ENCODE measurements at places on chromosomes 1 and 21.

DNA sequence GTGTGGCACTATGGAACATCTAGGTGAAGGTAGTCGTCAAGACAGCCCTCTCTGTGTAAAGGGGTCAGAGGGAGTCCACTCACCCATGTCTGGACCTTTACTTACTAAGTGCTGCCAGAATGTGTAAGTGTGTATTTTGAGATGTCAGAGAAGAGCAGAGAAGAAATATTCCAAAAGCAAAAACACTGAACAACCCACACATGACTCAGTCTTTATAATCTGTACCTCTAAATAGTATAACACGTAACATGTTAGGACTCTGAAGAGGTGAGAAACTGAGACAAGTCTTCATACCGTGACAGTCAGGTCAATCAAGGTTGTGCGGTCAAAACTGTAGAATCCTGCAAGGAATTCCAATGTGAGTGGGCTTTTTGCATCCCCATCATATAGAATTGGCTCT is 555.2 kb downstream of the LMO4 start:
- DNase-seq = no peak

DNA sequence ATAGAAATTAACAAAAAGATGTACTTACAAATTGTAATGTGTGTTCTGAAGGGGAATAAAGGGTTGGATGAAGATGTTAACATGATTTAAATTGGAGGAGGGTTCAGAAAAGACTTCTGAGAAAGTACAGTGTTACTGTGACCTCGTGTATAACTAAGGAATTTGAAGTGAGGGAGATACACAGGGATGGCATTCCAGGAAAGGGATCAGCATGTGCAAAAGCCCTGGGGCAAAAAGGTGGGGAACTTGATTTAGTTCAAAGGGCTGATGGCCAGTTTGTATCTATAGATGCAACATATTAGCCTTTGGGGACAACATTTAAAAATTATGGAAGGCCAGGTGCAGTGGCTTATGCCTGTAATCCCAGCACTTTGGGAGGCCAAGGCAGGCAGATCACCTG is 33.3 kb upstream of the DEGS1 start:
- DNase-seq = peak; percentile 27

GRCh38 chr21:16709866-16710550 is 802.8 kb upstream of the CXADR start:
- DNase-seq = peak; percentile 15

- no peak for DNase-seq
Observed at GRCh38 chr1:37714689-37715088, 22.4 kb downstream of the CDCA8 start.

GRCh38 chr1:230167419-230167852 is 100.4 kb downstream of the GALNT2 start:
- peak; percentile 87 for DNase-seq

GRCh38 chr1:43135857-43136781 is 36.0 kb downstream of the EBNA1BP2 start:
- no peak for DNase-seq

- DNase-seq = no peak
Observed at GRCh38 chr1:73659136-73659535, 538.8 kb downstream of the LRRIQ3 start.

GRCh38 chr1:2927393-2928360 is 93.6 kb upstream of the ACTRT2 start:
- DNase-seq = no peak

- no peak for DNase-seq
Observed at GRCh38 chr1:196651637-196652215, at the start of gene CFH. CFH (plus strand) TSS chr1:196652043; CDS start chr1:196652118, 75 bp downstream.

DNA sequence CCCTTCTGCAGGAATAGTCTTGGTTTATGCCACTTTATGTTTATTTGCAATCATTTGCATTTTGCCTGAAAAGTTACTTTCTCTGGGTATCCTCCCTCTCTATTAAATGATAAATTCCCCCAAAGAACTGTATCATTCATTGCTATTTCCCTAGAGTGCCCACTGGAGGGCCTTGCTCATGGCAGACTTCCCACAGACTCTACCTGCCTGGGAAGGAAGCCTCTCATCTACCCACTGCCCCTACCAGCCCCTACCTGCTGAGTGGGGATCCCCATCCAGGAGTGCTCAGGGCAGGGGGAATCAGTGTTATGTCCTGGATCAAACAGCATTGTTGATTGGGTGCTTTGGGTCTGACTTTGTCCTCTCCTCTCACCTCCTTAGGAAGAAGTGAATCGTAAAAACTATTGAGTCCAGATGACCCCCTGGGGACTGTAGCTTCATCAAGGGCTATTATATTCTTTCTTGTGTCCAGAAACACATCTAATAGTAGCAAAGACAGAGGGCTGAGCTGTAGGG is 6.8 kb upstream of the LRRN2 start:
- peak; percentile 48 for DNase-seq

- peak; percentile 39 for DNase-seq
Observed at GRCh38 chr1:107935396-107936064, 29.4 kb downstream of the VAV3 start.

GRCh38 chr1:101945884-101946283 is 50.8 kb downstream of the OLFM3 start:
- DNase-seq = peak; percentile 22

DNA sequence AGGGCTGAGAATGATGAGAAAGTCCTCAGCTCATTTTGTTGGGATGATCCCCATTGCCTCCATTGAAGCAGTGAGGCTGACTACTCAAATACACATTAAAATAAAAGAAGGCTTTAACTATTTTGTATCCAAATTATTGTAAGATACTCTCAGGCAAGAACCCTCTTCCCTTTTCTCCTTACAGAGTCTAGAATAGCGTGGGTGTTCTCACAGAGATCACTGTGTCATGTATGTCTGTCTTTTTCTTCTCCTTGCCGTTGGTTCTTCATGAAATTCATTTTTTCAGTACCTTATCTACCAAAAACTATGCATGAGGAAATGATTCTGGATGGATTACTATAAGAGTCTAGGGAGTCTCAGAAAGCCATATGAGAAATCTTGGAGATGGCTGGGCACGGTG is 30.1 kb downstream of the SORT1 start:
- no peak for DNase-seq

GRCh38 chr1:61754545-61754944 is 12.3 kb downstream of the PATJ start:
- no peak for DNase-seq

GRCh38 chr1:203778146-203778545 is 13.2 kb downstream of the LAX1 start:
- DNase-seq = no peak

GRCh38 chr1:14366091-14367018 is 232.1 kb upstream of the KAZN start:
- DNase-seq = peak; percentile 42

GRCh38 chr1:112714313-112715263 is 544 bp downstream of the PPM1J start:
- DNase-seq = no peak

DNA sequence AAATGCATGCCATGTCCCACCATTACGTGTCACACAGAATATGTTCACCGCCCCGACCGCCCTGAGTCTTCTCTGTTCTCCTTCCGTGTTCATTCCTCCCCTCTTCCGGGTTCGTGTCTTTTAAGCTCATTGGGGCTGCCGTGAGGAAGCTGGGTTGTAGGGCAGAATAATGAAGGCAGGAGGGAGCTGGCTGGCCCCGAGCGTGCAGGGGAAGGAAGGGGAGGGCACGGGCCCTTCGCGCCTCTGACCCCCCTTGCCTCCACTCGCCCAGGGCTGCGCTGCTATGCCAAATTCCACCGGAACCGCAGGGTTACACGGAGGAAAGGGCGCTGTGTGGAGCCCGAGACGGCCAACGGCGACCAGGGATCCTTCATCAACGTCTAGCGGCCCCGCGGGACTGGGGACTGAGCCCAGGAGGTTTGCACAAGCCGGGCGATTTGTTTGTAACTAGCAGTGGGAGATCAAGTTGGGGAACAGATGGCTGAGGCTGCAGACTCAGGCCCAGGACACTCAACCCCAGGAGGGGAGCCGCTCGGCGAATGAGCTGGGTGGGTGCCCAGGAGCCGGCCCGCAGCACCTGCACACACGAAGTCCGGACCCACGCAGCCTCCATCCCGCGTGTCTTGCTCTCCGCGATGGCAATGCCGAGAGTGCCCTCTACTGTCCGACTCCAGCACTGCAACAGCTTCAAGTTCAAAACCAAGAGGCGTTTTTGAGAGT is 16.5 kb upstream of the AGTRAP start:
- DNase-seq = peak; percentile 45

GRCh38 chr1:163561580-163562295 is 240.0 kb downstream of the NUF2 start:
- peak; percentile 97 for DNase-seq

DNA sequence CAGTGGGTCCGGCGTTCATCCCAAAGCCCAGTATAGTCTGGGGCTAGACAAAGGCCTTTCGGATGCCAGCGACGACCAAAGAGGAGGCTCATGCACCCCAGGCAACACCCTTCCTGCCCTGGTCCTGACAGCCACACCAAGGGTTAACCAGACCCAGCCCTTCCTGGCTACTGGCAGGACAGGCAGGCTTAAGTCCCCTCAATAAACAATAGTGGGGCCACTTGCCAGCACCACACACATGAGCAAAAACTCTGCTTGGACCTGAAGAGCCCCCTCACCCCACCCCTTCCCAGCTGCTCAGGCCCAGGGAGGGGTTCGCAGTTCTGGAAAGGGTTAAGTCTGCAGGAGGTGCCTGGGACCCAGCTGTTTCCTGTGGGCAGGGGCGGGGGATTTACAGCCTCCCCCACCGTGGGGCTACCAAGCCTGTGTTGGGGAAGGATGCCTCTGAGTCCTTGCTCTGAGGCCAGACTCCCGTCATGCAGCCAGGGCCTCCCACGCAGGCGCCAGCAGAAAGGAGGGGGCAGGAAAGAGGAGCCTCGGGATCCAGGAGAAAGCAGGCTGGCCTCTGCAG is 18.2 kb downstream of the PHLDA3 start:
- peak; percentile 66 for DNase-seq

- no peak for DNase-seq
Observed at GRCh38 chr1:171286032-171286705, 27.8 kb upstream of the FMO4 start.

- DNase-seq = no peak
Observed at GRCh38 chr1:93338387-93339146, 7.1 kb upstream of the DR1 start.

DNA sequence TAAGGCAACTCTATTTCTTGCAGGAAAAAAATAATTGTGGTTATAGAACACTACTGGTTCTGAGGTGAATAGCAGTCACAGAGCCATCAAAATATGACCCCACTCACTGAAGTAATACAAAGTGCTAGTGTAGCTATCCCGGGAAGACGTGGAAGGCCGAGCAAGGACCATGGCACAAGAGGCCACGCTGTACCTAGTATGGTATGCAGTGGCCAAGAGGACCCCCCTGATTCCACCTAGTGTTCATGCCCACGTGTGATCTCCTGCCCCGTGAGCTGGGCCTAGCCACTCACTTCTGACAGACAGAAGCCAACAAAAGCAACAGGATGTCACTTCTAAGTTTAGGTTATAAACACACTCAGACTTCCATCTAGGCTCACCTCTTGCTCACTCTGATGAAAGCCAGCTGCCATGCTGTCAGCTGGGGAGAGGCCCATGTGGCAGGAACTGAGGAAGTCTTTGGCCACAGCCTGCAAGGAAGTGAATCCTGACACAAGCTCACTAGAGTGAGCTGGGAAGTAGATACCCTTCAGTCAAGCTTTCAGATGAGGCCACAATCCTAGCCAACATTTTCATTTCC is 21.7 kb upstream of the LSS start:
- DNase-seq = no peak

GRCh38 chr1:47519971-47520370 is 82.1 kb downstream of the FOXD2 start:
- no peak for DNase-seq

DNA sequence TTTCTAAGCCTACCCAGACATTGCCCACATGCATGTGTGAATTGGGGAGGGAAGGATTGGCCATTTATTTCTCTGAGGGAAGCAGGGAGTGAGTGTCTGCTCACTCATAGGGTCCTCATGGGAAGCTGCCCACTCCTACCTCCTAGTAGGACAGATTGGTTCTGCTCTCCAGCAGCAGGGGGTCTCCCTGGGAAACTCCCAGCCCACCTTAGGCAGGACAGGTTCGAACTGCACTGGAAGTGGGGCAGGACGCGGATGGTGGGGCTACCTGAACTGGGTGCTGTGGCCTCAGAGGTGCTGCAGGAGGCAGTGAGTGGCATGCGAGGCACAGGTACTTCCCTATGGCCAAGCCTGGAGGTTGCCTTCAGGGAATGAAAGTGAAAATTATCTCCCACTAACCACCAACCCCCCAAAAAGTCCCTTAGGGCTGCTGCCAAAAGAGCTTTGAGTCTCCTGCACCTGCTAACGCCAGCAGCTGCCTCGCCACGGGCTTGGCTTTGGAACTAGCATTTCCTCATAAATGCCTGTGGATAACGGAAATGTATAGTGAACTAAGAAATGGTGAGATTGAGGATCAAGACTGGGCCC is 157.0 kb upstream of the COA6 start:
- no peak for DNase-seq

DNA sequence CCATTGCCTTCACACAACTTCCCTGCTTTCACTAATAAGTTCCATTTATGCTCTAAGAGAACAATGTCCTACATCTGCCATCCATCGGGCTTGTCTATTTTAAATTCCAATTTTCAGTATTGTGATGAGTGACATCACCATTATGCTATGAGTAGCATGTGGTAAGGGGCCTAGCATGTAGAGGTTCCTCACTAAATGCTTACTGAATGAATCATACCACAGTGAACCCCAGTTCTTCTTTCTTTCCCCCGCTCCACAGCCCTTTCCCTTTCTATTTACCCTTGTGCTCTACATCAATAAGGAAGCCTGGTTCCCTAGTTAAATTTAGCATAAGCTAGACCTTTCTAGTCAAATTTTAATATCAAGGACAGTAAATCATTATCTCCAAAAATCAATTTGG is 195.0 kb upstream of the RGS18 start:
- DNase-seq = peak; percentile 63

- DNase-seq = no peak
Observed at GRCh38 chr1:6585841-6586240, 6.0 kb downstream of the ZBTB48 start.

GRCh38 chr1:53166912-53167311 is 24.5 kb upstream of the SLC1A7 start:
- DNase-seq = no peak

GRCh38 chr1:209911746-209912145 is 26.3 kb upstream of the SYT14 start:
- DNase-seq = no peak

DNA sequence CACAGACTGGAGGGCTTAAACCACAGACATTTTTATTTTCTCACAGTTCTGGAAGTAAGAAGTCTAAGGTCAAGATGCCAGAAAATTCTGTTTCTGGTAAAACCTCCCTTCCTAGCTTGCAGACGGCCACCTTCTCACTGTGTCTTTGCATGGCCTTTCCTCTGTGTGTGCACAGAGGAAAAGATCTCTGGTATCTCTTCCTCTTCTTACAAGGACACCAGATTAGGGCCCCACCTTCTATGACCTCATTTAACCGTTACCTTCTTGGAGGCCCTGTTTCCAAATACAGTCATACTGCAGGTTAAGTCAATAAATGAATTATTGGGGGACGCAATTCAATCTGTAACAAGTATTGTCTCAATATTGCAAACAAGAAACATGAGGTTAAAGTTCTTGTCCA is 63.0 kb upstream of the PRDX6 start:
- no peak for DNase-seq

- DNase-seq = no peak
Observed at GRCh38 chr1:203207751-203208150, 21.2 kb upstream of the CHI3L1 start.

All from mesendoderm (in vitro differentiated cells).